ENCODE measurements at places on chromosomes 7 and 10. TPM values are rescaled to one million over a fixed set of nuclear protein-coding genes. Genes with fewer than 3 reads are reported as not detected.

Gene TSPAN33
- total RNA-seq: 4.1 TPM

Gene HTRA1
- 41.2 TPM for total RNA-seq

Gene ADRA2A
- total RNA-seq: 19.6 TPM

Gene DNAJC12
- 4.5 TPM for total RNA-seq

Gene WNT8B
- not detected for total RNA-seq

Gene SAP25
- total RNA-seq: not detected

Gene TRIM8
- total RNA-seq: 30.2 TPM

Gene FAM25A
- not detected for total RNA-seq

Gene ADAM22
- 76.2 TPM for total RNA-seq

Gene TMEM236
- under 0.01 TPM for total RNA-seq

Gene RPEL1
- total RNA-seq: not detected

Gene KIFBP
- total RNA-seq: 32.2 TPM

Gene AKR1C2
- 39.5 TPM for total RNA-seq

Gene SUN3
- not detected for total RNA-seq

Gene TCERG1L
- total RNA-seq: 2.0 TPM

Gene TBC1D12
- total RNA-seq: 57.5 TPM

Gene TMEM130
- total RNA-seq: 4.9 TPM

Gene KIAA1549
- 21.6 TPM for total RNA-seq

Gene GBX1
- total RNA-seq: 0.41 TPM

Gene HOXA7
- total RNA-seq: not detected

Gene TRPV5
- not detected for total RNA-seq

Gene PSMG3
- total RNA-seq: 26.1 TPM

Gene PPIA
- total RNA-seq: 518 TPM

Gene LIPM
- total RNA-seq: not detected

Gene LIPN
- not detected for total RNA-seq

Gene PRSS1
- total RNA-seq: not detected

Gene CCDC71L
- 108 TPM for total RNA-seq

Gene CHN2
- total RNA-seq: 96.6 TPM

Gene ASB4
- total RNA-seq: under 0.01 TPM

Gene CPA1
- not detected for total RNA-seq

Gene SVOPL
- total RNA-seq: 0.82 TPM

Gene RBM20
- total RNA-seq: 0.41 TPM

Gene MEOX2
- not detected for total RNA-seq

Gene ZNF33A
- total RNA-seq: 64.4 TPM

Gene TMEM140
- 0.41 TPM for total RNA-seq

Gene TMEM26
- total RNA-seq: under 0.01 TPM

Gene MYL10
- not detected for total RNA-seq

Gene SPDYE16
- total RNA-seq: 0.41 TPM

Gene STEAP1B
- total RNA-seq: 2.4 TPM

Gene MDFIC
- 6.1 TPM for total RNA-seq

Gene GRID2IP
- 0.41 TPM for total RNA-seq

Gene RSPH10B2
- total RNA-seq: 1.2 TPM

Gene ANTXRL
- total RNA-seq: not detected

Gene MRLN
- total RNA-seq: not detected

Gene CYP3A5
- total RNA-seq: 1.6 TPM

Gene TRIL
- total RNA-seq: 17.5 TPM

Gene FANK1
- total RNA-seq: 1.2 TPM

Gene KCND2
- total RNA-seq: 51.8 TPM

Gene AHR
- total RNA-seq: 13.9 TPM

Gene CHRM2
- 5.3 TPM for total RNA-seq

Gene AQP1
- total RNA-seq: 0.82 TPM

Gene NEUROG3
- not detected for total RNA-seq

Gene TMEM176B
- total RNA-seq: 2.4 TPM

Gene CTTNBP2
- total RNA-seq: 34.2 TPM

Gene PAPSS2
- 2.0 TPM for total RNA-seq

Gene C7orf25
- total RNA-seq: 8.6 TPM

Gene GNGT1
- not detected for total RNA-seq

Gene KCNMA1
- 27.3 TPM for total RNA-seq

Gene MYO1G
- total RNA-seq: 0.41 TPM

Gene OR2A14
- total RNA-seq: not detected
